ENCODE measurements at places on chromosomes 2 and 18.
A peak's percentile ranks its signal among the peaks of the same experiment; 100 is the strongest.

GRCh38 chr2:216546641-216547403, 48.2 kb downstream of the RPL37A start:
- no peak for DNase-seq

- DNase-seq: no peak
Measured at GRCh38 chr18:74623047-74623816, 25.6 kb downstream of the ZNF407 start.

DNA sequence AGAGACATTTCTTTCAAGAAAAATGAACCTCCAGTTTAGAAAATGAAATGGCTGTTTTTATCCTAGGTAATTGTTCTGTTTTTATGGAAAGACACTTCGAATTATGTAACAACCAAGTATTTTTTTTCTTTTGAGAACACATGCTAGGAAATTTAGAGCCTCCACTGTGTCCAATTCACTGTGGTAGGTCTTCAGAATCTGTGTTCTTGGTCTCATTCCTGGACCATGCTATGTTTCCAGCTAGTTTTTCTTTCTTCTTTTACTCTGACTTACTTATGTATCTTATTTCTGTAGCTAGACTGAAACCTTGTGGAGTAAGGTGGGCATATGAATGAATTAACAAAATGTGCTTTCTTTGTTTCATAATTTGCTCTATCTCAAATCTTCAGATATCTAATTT, 391.7 kb upstream of the KLHL29 start:
- no peak for DNase-seq

GRCh38 chr2:215442401-215442787, 6.5 kb upstream of the FN1 start:
- DNase-seq: peak; percentile 37

DNA sequence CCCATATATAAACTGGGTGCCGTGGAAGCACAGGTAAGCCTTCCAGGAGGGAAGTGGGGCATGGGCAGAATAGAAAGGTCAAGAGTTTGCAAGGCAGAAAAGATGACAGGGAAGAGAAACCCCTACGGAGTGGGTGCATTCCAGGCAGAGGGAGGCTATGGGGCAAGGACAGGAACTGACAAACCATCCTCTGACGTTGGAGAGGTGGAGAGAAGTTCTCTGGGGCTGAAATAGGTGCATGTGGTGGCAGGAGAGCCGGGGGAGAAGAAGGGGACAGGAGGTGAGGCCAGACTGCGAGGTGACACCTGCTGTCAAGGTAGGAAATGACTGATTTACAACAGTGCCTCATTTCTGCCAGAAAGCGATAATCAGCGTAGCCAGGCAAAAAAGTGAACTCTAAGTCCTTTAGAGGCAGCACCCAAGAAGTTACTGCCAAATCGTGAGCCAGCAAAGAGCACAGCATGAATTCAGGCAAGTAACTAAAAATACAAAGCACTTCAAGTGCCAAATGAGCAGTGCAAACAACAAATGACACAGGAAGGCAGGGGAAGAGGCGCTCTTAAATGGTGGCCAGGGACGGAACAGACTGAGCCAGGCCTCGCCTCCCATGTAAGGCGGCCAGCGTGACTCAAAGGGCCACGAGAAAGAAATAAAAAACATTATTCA, 113.3 kb upstream of the ACVR1C start:
- no peak for DNase-seq

GRCh38 chr2:147294825-147295392, 549.9 kb upstream of the ACVR2A start:
- no peak for DNase-seq

Data from NCI-H82 (cell line).